ENCODE measurements at places on chromosomes 16 and 17.

GRCh38 chr17:42979511-42980273, at the start of gene PTGES3L:
PTGES3L (minus strand) TSS chr17:42980080; CDS start chr17:42980053, 27 bp downstream.
- peak; percentile 16 for DNase-seq

DNA sequence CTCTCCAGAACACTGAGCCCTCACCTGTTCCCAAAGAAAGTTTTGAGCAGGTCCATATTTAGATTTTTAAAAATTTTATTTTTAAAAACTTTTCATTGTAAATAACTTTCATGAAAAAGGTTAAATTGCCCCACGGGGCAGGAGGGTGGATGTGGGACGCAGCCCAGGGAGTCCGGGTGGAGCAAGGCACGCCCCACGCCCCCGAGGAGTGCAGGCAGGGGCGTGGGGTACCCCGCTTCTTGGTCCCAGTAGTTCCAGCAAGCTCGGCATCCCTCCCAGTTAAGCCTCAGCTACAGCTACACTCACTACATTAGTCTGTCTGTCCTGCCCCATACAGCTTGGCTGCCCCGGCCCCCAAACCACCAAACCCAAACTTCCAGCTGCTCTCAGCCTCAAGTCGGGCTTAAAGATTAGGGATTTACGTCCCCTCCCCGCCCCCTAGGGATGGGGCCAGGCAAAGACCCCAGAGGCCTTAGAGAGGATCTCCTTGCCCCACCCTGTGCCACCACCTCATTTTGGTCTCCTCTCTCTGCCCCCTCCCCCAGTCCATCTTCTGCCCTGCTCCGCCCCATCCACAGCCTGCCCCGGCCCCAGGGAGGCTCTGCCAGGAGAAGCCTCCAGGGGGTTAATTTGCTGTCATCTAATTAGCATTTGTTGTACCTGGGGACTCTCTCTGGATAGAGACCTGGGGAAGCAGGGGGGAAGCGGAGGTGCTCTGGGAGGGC, 4.6 kb downstream of the FOXJ1 start:
- no peak for DNase-seq

- DNase-seq = no peak
These were observed 603 bp downstream of the RGS11 start for GRCh38 chr16:275041-275641.

DNA sequence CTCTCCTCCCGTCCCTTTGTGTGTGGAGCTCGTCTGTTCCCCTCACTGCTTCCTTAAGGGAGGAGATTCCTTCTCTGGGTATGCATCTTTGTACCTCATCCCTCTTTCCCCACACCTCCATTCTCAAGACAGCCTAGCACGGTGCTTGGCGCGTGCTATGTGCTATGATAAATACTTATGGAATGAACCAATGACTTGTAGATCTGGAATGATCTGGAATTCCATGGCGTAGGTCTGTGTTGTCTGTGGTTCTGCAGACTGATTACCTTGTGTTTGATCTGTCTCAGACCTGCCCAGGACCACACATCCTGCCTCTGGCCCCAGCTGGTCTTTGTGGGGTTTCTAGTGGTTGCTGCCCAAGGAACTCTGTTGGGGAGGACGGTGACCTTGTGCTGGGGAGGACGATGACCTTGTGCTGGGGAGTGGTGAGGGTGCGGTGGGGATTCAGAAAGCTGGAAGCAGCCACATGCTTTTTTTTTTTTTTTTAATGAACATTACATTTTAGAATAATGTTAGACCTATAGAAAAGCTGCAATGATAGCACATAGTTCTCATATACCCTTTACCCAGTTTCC, 33.5 kb upstream of the ETV4 start:
- no peak for DNase-seq

- no peak for DNase-seq
These were observed 3.8 kb downstream of the FUS start for GRCh38 chr16:31183432-31184428.

DNA sequence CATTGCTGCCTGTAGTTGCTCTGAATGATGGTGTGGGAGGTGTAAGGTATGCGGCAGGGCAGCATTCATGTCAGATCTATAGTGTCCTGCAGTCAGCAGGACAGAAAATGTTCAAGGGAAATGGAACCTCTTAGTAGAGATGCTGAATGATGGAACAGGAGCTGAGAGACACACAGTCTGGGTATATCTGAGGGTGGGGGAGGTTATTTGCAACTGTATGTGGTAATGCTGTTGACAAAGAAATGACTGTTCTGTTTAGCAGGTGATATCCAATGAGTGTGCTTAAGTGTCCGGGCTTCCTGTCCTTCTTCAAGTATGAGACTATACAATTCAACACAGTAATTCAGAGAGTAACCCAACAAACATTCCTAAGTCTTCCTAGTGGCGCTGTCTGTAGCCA, 46.6 kb downstream of the STH start:
- DNase-seq = no peak
